ENCODE measurements at places on chromosomes 4 and X.

GRCh38 chr4:23770011-23770410 is 119.8 kb downstream of the PPARGC1A start:
- no peak for DNase-seq

- no peak for DNase-seq
Observed at GRCh38 chr4:84237008-84237407, 262.1 kb downstream of the NKX6-1 start.

- DNase-seq: no peak
Observed at GRCh38 chr4:23890369-23891063, 669 bp upstream of the PPARGC1A start.

DNA sequence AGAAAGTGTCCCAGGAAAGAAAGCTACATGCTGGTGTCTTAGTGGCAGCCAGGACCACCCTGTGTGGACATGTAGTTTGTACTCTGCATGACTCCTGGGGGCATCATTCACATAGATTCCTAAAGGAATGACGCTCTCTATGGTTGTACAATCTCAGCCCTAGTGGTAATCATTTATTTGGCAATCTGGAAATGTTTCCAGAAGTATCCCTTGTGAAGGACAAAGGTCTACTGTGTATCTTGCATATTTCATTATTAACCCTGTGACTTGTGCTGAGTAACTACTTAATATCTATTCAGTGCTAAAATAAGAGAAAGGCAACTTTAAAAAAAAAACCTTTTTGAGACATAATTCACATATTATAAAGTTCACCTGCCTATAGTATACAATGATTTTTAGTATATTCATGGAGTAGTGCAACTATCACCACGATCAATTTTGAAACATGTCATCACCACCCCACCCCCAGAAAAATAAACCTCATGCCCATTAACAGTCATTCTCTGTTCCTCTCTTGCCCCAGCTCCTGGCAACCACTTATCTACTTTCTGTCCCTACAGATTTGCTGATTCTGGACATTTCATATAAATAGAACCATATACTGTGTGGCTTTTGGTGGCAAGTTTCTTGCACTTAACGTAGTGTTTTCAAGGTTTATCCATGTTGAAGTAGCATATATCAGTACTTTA is 51.7 kb downstream of the SHROOM3 start:
- DNase-seq: no peak

- DNase-seq: no peak
Observed at GRCh38 chrX:67328476-67328875, 215.3 kb upstream of the AR start.

GRCh38 chrX:132119821-132120515 is 7.9 kb downstream of the FRMD7 start:
- no peak for DNase-seq

DNA sequence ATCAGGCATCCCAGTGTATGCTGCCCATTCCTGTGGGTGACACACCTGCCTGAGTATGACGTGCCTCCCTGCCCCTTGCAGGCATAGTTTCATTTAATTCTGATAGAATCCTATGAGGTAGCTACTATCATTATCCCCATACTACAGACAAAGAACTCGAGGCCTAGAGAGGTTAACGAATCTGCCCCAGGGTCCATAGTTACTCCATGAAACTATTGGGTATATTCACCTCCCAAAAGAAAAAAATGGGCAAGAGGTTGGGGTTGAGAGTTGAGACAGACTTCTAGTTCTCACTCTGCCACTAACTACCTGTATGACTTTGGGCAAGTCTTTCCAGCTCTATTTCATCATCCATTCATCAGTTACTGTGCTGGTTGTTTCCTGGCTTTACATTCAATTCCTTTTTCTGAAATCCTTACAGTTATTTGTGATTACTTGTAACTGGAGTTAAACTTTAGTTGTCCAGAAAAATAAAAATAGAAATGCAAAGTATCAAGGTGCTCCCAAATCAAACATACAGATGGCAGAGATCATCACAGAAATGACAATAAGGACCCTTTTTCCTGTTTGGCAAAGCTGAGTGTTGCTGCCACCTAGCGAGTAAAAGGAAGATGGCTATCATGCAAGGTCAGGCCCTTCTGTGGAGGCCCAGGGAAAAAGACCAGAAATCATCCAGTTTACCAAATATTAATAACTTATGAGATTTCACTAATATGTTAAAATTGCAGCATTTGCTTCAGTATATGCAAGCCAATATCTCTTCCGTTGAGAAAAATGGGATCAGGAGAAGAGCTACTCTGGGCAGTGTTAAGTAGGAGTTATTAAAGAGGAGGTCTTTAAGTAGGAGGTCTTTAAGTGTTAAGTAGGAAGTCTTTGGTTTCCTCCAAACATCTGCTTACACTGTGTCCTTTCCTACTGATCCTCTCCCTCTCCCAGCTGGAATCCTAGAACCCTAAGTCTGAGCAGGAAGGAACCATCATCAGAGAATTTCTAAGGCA is 17.1 kb upstream of the MAP7D3 start:
- peak; percentile 59 for DNase-seq

DNA sequence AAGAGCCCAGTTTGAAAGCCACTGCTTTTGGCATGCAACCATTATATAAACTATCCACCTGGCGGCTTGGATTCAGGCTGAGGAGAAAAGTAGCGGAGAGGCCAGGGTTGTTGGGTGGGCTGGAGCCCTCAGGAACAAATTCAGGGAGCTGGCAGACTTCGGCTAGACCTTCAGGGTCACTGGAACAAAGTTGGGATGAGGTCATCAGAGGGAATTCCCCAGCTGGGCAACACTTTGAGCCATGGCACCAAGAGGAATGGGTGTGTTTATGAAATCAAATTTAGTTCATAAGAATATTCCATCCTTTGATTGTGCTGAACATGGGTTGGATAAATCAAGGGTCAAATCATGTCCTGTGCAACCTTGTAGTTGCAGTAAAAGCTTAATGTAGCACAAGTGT is 22.0 kb downstream of the MTMR1 start:
- no peak for DNase-seq

GRCh38 chr4:84750260-84750959 is 167.5 kb downstream of the CDS1 start:
- no peak for DNase-seq

GRCh38 chr4:18111081-18111480 is 89.5 kb upstream of the LCORL start:
- DNase-seq: no peak

GRCh38 chrX:82748906-82749505 is 759.1 kb upstream of the POU3F4 start:
- DNase-seq: no peak

DNA sequence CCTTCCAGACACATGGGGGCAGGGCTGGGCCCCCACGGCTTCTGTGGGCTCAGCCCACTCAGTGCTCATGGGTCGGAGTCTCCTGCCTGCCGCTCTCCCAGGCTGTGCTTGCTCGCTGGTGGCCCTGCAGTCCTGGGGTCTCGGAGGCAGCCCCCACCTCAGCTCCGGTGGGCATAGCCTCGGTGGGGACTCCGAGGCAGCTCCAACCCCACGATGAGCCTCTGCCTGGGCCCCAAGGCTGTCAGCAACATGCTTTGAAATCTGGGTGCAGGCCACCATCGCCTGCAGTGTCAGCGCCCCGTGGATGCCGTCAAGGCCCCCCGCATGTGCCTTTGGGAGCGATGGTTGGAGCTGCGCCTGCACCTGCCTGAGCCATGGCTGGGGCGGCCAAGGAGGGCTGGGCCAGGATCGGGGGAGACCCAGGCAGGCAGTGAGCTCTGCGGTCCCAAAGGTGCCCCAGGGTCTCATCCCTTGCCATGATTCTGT is 30.2 kb upstream of the SPON2 start:
- no peak for DNase-seq

DNA sequence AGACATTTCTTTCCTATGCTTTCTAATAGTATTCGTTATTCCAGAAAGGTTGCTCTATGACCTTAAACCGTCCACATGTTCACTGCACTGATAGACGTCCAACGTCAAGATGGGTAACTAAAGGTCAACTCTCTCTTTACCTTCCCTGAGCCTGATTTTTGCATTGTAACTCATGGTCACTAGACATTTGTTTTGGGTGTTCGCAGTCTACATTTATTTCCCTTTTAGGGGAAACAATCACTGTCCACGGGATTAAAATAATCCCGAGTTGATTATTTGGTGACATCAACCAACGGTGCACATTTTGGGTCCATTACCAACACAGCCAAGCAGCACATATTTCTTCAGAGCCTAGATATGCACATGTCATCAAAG is 540 bp upstream of the HADH start:
- DNase-seq: no peak

DNA sequence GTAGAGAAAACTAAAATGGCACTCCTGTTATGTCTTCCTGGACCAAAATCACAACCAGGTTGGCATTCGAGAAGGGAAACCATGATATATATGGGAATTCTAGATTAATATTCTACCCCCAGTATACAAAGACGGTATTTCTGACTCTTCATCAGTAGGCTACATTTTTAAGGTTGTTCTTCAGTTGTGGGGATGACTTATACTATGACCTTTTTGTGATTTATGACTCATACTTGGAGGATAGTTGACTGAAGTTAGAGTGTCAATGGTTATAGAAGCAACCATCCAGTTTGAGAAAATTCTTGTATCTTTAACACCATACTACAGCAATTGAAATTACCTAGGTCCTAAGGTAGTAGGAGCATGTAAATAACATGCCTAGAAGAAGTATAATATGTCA is 49.8 kb upstream of the CYSLTR1 start:
- no peak for DNase-seq

DNA sequence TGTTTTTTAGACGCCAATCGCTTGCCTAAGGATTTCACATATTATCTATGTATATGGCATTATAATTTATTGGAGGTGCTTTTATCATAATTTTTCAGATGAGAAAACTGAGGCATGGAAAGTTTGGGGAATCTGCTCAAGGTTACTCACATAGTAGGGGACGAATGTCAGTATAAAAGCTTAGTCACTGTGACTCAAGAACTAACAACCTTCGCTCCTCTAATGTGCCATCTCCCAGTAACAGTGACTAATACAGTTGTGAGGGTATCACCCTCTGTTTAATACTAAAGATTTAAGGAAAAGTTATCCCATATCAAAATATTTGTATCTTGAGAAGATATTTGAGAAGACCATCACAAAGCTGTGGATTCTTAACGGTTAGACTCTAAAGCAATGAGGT is 353.1 kb upstream of the SPOCK3 start:
- no peak for DNase-seq

Data from activated CD4-positive, alpha-beta T cell treated with anti-CD3 and anti-CD28 coated beads for 4 hours (primary cell).